ENCODE measurements at places on chromosomes 6 and 20.

DNA sequence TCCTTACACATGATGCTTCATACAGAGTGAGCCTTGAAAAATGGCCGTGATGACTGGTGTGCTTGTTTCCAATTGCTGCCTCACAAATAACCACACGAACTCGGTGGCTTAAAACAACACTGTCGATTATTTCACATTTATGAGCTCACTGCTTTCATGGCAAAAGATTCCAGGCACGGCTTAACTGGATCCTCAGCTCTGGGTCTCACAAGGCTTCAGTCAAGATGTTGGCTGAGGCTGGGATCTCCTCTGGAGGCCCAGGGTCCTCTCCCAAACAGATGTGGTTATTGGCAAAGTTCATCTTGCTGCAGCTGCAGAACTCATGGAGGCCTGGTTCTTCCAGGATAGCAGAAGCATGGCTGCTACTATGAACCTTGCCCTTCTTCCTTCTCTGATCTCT lies 144.6 kb downstream of the TFAP2C start:
- DNase-seq, result no peak

DNA sequence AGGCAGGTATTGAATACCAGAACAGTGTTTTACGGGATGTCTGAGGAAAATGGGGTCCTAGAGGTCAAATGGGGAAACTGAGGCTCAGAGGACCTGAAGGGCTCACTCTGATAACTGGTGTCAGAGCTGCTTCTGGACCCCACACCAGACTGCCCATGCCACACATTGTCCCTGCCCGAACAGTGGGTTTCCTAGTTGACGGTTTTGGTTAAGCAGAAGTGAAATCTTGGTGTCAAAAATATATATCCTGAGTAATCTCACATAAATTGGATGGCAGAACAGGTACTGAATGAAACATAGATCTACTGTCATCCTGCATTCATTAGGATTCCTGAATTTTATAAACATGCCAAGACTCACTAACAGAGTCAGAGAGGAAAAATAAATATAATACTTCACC lies 16.3 kb downstream of the NOX3 start:
- DNase-seq, result no peak

DNA sequence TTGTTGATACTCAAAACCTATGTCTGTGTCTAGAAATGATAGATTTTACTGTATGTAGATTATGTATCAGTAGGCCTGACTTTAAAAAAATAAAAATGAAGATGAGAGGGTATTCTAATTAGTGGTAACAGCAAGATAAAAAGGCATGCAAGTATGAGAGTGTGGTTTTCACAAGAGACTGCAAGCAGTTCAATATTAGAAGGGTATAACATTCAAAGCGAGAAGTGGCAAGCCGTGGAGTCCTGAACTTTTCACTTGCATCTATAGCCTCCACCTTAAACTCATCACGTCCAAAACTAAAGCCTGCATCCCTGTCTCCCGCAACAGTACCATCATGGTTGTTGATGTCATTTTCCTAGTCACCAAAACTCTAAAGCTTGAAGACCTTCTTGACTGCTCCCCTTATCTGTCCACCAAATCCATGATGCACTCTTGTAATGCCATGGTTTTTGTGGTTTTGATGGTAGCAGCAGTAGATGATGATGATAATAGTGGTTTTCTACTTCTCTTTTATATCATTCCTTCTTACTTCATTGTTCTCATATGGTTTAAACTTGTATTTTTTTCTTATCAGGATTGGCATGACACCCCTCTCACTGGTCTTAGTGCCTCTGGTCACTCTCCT lies 9.2 kb upstream of the CGA start:
- no peak for DNase-seq

DNA sequence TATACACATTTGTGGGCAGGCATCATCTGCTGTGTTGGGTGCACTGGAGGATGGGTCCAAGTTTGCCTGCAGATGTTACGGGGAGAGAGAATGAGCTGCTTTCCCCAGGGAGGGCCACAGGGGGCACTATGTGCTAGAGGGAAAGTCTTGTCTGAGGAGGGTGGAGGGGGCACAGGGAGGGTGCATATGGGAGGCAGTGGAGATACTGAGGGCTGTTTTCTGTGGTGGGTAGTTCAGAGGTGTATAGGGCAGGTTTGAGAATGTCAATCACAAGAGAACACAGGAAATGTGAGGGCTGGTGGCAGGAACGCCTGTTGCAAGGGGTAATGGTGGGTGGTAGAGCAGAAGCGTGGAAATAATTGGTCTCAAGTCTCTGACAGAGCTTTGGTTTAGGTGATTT lies 7.7 kb upstream of the PTPRA start:
- DNase-seq, result no peak

GRCh38 chr6:139841794-139842215 lies 467.4 kb upstream of the CITED2 start:
- no peak for DNase-seq

GRCh38 chr20:58660855-58661597 lies 9.9 kb downstream of the STX16 start:
- DNase-seq, result no peak

DNA sequence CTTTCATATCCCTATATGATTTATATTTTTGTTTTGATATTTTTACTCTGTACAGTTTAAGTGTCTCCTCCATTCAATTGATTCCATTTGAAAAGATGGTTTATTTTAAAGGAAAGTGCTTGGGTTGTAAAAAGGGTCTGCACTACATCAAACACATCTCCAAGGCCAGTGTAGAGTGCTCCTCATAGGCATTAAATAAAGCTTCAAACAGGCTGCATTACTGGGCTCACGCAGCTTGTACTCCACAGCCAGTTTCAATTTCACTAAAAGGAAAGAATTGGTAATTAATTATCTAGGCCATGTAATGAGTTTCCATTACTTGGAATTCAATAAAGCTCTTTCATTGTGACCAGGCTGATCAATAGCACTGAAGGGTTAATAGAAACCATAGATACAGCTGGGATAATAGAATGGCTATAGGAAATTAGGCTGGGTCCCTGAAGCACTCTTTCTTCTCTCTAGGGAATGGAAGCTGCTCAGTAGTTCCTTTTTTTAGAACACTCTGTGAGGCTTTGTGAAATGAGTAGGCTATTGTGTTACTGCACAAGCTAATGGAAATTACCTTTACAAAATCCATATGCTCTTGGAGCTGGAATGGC lies 442.2 kb downstream of the RNF144B start:
- no peak for DNase-seq

DNA sequence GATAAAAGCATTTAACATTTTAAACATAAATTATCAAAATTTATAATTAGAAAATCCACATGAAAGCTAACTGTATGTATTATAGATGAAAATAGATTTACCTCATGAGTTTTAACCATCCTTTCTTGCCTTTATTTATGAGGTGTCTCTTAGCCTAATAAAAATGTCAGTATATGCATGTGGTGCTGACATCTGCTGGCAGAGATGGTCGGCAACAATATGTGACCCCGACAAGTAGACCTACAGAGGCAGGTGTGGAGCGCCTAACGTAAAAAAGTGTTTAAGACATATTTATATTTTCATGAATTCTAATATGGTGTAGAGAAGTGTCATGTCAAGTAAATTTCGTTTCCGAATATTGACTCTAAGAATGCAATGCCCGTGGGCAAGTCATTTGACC lies 149.0 kb upstream of the FUT9 start:
- peak; percentile 13 for DNase-seq

DNA sequence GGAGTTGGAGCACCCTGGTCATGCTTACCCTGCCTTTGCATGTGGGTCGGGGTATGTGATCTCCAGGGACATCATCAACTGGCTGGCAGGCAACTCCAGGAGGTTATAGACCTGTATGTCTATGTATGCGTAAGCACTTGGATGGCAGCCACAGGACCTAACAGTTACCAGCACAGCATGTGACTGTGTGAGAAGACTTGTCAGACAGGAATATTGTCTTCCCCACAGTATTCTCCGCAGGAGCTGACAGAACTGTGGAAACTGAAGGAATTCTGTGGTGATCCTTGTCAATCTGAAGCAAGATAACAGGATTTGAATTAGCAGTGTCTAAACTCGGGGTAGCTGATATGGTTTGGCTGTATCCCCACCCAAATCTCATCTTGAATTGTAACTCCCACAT lies 59.2 kb downstream of the TMEM244 start:
- no peak for DNase-seq

DNA sequence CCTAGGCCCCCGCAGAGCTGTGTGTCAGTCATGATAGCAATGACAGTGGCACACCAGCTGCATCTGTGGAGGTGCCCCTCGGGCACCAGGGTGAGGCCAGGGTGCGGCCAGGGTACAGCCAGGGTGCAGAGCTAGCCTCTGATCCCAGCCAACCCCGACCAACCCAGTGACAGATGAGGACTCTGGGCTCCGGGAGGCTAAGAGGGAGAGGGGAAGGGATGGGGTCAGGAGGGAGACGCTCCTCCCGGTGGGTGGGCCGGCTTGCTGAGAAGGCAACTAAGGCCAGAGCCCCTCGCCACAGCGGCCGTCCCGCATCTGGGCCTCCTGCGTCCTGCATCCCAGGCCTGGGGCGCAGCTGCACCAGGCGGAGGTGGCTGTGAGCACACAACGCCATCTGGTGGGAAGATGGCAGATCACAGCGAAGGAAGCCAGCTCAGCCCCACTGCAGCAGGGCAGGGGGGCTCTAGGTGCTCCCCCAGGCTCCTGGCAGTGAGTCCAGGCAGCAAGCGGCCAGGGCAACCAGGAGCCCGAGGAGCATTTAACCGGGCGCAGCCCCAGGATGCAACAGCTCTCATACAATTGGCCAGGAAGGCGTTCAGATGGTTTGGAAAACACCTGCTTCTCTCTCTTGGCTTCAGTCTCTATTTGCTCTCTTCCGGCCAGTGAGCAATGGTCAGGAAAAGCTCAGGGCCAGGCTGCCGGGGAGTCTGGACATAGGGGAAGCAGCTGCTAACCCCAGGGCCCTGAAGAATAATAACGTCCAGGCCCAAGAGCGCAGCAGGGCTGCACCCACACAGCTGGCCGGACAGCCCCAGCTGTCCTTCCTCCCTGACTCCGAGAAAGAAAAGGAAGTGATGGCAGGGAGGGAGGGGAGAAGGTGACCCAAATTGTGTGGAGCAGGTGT lies 169.4 kb downstream of the TAF4 start:
- peak; percentile 67 for DNase-seq

GRCh38 chr6:144284478-144284782 lies 705 bp upstream of the UTRN start:
- no peak for DNase-seq

GRCh38 chr20:24528583-24529368 lies 59.3 kb downstream of the SYNDIG1 start:
- DNase-seq, result no peak

DNA sequence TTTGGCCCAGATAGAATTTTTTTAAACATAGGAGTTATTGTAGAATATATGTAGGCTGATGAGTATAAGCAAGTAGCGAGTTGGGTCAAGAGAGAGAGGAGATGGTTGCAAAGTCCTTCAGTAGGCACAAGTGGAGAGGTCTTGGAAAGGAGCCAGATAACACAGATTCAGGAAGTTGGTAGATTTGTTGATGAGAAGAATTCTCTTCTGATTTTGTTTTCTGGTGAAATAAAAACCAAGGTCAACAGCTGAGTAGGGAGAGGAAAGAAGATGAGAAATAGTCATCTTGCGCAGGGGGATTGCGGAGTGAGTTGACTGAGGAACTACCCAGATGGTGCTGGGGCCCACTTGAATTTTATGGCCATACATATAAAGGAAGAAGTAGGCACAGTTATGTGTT lies 17.4 kb upstream of the CD83 start:
- DNase-seq, result no peak

GRCh38 chr6:132866762-132867449 lies 52.5 kb downstream of the RPS12 start:
- no peak for DNase-seq

DNA sequence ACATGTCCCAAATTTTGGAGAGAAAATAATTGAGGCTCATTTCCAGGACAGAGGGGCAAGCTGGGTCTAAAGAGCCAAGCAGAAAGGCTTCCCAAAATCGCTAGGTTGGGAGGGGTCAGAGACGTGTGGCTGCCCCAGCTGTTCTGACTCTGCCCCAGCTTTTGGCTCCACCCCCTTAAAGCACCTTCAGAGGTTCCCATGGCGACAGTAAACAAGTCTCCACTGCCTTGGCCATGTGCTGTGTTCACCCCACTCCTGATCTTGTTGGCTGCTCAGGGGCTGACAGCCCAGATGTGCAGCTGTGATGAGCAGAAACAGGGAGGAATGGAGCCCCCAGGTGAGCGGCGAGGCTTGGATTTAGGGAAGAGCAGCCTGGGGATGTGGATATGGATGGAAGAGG lies 72.8 kb upstream of the SPTLC3 start:
- DNase-seq, result no peak

- DNase-seq, result no peak
These were observed 179.1 kb downstream of the NFATC2 start for GRCh38 chr20:51363378-51363777.

- no peak for DNase-seq
These were observed 87.6 kb upstream of the FRMD1 start for GRCh38 chr6:168166627-168167026.

DNA sequence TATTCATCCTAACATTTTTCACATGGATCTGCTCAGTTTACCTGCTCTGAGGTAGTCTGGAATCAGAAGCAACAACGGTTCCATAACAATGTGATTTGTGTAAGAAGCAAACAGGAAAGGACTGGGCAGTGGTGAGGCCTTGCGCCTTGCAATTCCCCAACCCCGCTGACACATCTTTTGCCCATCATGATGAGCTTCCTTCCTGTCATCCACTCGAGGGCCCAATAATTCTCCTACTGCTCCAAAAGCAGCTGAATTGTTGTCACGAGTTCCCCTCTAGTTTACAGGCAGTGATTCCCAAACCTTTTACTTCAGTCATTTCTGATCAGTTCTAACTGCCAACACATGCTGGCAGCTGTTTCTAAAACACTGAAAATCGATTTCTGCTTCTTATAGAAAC lies 22.9 kb downstream of the STX7 start:
- no peak for DNase-seq

DNA sequence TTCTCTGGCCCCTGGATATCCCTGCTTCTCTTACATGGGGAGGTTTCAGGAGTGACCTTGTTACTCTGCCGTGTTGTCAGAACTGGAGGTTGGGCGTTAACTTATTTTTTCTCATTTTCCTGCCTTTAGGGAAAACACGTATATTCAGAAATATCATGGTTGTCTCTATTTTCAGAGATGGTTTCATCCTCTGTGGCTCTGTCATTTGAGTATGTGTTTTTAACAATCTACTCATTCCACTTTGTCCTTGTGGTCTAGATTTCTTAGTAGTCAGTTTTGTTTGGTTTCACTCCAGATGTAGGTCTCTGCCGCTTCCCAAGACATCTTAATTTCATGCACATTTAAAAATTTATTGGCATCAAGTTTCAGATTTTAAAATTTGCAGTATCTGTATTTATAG lies 45.9 kb downstream of the KCNS1 start:
- DNase-seq, result no peak

GRCh38 chr6:118083711-118084110 lies 176.6 kb downstream of the SLC35F1 start:
- no peak for DNase-seq

- DNase-seq, result no peak
These were observed 9.2 kb downstream of the ECI2 start for GRCh38 chr6:4125933-4126864.

- no peak for DNase-seq
These were observed 39.9 kb upstream of the PRDM1 start for GRCh38 chr6:106046116-106046853.

GRCh38 chr6:65745614-65746013 lies 38.6 kb upstream of the EYS start:
- no peak for DNase-seq

Measured in endothelial cell (in vitro differentiated cells).